ENCODE measurements at places on chromosomes 12 and 14.
A peak's percentile ranks its signal among the peaks of the same experiment; 100 is the strongest.

- DNase-seq = no peak
Observed at GRCh38 chr12:116863275-116863767, 17.9 kb downstream of the HRK start.

GRCh38 chr12:7221486-7221885 lies 32.0 kb downstream of the PEX5 start:
- no peak for DNase-seq

DNA sequence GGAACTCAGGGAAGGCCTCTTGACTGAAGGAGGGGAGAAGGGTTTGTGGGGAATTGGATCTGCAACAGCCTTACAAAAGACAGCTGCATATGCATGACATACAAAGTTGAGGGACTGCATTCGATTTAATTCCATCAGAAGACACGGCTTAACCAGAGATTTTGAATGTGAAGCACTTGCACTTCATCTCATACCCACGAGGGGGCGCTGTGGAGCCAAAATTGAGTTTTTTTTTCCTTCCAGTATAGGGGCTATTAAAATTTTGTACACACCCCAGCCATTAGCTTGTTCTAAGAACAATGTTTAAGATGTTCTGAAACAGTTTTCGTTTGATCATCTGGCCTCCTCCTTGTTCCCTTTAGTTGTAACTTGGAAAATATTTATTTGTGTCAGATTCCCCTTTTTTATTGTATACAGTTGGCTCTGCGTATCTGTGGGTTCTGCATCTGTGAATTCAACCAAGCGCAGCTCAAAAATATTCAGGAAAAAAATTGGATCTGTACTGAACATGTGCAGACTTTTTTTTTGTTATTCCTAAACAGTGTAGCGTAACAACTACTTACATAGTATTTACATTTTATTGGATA lies 1.6 kb downstream of the SUDS3 start:
- DNase-seq = no peak

DNA sequence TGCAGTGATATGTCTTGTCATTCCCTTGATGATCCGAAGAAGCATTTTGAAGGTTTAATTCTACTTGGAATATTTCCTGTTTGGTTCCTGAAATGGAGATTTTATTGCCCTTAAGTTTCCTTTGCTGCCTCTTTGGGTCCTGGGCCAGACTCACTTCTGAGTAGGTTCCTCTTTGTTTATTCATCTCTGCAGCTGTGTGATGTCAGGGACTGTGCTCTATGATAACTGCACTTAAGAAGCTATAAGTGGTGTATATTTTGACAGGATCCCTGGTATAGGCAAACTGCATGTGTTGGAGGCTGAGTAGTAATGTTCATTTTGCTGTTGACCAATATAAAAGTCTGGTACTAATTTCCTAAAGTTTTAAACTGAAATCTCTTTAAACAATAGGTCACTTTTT lies at the start of gene KLRC4:
Gene KLRC4 (minus strand): TSS at position 366 of the 400 bp plus-strand sequence. CDS start 182 bp downstream, at position 184.
- peak; percentile 54 for DNase-seq

GRCh38 chr12:111031916-111032590 lies 111.7 kb upstream of the MYL2 start:
- DNase-seq = no peak

DNA sequence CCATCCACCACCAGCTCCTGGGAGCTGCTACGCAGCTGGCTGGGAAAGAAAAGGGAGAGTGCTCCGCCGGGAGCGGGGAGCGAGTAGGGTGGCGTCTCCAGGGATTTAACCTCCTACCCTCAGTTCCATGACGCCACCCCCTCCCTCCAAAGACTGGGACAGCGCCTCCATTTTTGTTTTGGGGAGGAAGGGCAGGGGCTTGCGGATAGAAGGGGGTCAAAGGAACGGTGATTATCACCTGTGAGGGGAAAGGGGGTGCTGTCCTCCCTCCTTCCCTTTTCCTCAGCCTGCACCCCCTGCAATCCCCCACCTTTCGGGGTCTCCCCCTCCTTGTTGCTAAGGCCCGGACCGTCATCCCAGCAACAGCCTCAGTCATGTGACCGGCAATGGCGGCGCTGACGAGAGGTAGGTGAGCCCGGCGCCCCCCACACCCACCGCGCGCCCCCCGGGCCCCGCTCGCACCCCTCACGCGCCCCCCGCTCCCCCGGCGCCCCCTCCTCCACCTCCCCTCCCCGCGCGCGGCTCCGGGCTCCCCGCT lies at the start of gene DTX3:
Gene DTX3 (plus strand): TSS at position 371 of the 538 bp plus-strand sequence. CDS start 1,694 bp downstream, outside the sequence.
- DNase-seq = no peak

DNA sequence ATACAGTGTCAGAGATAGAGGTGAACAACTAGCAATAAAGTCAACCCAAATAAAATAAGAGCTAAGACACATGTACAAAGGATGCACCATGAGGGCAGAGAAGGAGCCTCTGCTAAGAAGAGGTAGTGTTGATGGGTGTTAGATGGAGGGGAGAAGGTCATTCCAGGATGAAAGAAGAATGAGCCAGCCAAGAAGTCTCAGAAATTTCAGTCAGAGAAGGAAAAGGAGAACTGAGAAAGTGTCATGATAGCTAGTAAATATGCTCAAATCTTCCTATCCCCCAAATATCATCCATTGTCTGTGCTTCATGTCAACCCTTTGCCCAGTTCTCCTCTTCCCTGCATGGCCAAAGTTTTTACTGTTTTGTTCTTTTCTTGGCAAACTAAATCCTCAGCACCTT lies 225.2 kb upstream of the BTG1 start:
- DNase-seq = no peak

DNA sequence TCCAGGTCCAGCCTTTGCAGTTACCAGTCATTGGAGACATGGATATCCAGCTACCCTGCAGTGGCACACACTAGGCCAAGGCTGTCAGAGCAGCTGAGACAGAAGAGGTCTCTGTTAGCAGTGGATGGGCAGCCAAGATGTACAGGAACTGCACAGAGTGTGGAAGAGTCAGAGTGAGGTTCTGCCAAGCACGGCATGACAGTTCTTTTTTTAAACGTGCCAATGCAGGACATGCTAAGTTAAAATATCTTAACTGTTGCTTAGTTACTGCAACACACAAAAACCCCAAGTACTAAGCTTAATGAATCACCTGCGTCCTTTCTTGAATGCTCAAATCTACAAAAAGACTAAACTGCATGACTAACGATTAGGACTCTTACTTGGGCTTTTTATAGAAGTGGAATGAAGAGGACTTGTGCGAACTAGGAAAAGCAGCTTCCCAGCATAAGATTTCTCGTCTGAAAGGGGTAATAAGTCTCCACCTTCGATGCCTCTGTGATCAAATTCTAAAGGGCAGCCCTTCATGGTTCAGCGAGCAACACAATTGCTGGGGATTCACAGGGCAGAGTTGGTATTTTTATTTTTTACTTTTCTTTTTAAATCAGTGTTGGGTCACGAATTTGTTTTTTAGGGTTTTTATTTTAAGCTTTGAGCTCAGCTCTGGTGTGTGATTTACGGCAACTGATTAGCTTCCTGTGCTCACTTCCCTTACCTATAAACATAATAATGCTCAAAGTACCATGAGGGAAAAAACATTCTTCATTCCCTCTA lies 20.6 kb downstream of the MAPK1IP1L start:
- DNase-seq = peak; percentile 60
